ENCODE measurements at places on chromosomes 13 and 19.
A peak's percentile ranks its signal among the peaks of the same experiment; 100 is the strongest.

- DNase-seq: no peak
Observed at GRCh38 chr13:38121267-38121666, 228.4 kb upstream of the UFM1 start.

DNA sequence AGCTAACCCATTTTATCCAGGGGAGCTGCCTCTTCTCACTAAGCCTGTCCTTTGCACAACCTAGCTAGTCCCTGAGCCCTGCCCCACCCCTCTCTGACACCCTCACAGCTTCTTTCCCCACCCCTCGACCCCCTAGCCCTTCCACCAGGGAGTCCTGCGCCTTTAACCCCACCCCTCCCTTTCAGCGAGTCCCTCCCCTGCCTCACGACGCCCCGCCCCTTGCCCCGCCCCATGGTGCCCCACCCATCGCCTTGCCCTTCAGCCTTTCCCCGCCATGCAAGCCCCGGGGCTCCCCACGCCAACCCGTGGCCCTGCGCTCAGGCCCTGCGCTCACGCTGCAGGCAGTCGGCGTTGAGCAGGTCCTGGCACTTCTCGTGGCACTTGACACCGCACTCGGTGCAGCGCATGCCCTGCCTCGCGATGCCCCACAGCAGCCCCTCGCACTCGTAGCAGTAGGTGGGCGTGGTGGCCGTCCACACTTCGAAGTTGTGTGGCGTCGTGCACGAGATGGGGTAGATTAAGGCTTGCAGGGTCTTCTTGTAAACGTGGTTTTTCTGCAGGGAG, 40.0 kb downstream of the UNC13A start:
- no peak for DNase-seq

GRCh38 chr13:112210371-112210770, 143.4 kb downstream of the SOX1 start:
- no peak for DNase-seq

DNA sequence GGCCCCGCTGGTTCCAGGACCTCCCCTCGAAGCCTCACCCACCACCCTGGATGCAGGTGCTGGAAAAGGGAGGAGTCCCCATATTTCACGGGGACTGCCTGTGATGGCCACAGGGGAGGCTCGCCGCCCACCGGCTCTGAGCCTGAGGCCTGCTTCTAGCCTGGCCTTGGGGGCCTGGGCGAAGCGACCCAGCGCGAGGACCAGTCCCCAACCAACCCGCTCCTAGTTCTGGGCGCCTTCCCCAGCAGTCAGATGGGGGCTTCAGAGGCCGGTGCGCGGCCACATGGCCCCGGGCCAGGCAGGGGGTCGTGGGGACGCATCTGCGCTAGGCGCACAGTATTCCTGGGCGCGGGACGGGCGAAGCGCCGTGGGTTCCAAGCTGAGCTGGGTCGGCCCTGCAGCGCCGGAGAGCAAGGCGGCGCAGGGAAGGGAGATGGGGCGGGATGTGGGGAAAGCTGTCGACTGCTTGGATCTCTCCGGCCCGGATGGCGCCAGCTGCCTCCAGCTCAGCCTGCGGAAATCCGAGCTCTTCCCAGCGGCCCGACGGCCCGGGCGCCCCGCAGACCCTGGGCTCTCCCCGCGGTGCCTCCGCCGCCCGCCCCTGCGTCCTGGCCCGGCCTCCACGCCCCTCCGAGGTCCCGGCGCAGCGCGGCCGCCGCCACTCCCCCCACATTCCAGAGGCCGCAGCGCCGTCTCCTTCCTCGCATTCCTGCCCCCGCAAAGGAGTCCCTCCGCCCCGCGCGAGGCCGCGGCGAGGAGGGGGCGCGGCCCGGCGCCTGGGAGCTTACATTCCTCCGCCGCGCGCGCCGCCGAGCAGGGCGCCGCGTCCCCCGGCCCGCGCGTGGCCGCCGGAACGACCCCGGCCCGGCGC, at the start of gene WTIP:
Gene WTIP (plus strand): TSS at position 788 of the 871 bp plus-strand sequence. CDS start 217 bp downstream, outside the sequence.
- DNase-seq: peak; percentile 41

DNA sequence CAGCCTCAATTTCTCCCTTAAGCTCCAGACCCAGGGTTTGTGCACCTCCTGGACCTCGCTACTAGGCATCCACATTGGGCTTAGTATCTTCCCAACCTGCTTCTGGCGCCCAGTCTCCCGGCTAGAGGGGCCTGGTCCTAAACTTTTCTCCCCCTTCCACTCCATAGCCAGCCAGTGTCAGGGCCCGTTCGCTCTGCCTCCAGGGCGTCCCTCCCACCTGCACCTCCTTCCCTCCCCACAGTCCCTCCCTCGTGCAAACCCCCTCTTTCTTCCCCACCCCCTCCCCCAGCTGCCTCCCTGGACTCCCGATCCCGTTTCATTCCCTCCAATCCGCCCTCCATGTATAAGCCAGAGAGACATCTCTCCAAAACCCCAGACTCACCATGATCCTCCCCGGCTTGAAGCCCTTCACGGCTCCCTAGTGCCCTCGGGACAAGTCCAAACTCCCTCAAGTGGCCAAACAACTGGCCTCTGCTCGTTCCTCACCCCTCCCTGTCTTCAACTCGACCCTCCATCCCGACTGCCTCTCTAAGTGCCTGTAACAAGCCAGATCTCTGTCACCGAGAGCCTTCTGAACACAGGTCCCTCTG, 997 bp upstream of the SAMD4B start:
- DNase-seq: peak; percentile 42

- no peak for DNase-seq
Observed at GRCh38 chr13:33321686-33322542, 36.4 kb upstream of the STARD13 start.
